ENCODE measurements at places on chromosomes 2 and 18.

GRCh38 chr18:74709452-74709851 is 111.8 kb downstream of the ZNF407 start:
- no peak for DNase-seq

DNA sequence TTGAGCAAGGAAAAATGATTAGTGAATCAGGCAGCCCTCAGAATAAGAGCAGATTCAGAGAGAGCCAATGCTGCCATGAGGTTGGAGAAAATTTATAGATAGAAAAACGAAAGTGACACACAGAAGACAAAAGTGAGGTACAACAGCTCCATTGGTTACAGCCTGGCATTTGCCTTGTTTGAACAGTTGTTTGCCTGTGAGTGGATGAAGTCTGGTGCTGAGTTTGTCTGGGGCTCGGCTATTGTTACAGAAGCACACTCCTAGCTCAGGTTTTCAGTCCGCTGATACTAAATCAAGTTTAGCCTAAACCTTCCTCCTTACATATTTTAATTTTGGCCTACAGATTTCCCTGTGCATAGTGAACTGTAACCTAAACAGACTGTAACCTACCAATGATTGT is 387.8 kb upstream of the RAB12 start:
- no peak for DNase-seq

DNA sequence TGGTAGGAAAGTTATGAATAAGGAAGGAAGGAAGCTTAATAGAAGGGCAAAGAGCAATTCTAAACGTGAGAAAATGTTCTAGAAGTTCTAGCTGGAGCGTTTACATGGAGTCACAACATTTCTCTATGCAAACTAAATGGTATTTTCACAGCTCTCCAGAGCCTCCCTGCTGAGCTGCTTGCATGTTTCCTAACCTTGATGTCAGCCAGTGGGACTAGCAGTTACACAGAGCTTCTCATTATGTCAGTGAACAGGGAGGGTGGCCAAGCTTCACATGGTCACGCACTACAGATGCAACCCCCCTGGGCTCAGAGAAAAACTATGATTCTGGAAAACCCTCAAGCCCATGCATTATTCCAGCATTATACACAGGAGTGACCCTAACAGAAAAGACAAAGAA is 153.4 kb upstream of the CCDC150 start:
- no peak for DNase-seq

DNA sequence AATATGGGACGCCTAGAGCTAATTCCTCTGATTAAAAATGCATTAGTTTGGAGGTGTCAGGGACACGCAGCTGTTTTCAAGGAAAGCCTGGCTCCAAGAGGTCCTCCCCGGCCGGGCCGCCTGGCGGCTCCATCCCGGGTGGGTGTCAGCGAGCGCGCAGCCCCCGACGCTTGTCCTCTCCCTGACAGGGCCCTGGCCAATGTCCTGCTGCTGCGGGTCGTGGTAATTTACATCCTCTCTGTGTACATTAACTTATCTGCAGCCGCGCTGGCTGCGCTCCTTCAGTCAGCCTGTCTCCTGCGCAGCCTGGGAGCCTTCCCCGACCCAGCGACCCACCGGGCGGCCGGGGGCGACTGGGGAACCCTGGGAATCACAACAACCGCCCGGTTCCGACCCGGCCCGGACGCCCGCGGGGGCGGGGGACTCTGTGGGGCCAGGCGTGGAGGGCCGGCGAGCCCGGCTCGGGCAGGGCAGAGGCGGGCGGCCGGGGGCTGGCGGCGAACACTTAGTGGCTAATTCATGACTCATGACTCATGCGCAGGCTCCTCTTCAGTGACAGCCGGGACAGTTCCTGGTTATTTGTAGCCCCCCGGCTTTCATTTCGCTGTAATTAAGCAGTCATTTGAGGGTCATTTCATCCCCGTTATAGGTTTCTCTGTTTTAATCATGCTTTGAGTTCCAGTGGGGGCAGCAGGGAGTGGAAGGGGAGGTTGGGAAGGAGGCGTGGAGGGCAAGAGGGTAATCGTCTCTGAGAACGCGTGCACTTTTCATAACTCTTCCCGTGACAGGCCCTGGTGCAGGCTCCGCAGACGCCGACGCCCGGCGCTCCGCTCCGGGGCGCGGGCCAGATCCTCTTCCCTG is 141.9 kb upstream of the CTAGE1 start:
- DNase-seq, result no peak

DNA sequence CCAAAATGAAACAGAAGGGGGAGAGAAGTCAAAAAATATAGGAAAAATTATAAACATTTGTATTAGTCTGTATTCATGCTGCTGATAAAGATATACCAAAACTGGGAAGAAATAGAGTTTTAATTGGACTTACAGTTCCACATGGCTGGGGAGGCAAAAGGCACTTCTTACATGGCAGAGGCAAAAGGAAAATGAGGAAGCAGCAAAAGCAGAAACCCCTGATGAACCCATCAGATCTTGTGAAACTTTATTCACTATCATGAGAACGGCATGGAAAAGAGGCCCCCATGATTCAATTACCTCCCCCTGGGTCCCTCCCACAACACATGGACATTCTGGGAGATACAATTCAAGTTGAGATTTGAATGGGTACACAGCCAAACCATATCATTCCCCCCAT is 79.1 kb downstream of the ZRANB3 start:
- DNase-seq, result no peak

DNA sequence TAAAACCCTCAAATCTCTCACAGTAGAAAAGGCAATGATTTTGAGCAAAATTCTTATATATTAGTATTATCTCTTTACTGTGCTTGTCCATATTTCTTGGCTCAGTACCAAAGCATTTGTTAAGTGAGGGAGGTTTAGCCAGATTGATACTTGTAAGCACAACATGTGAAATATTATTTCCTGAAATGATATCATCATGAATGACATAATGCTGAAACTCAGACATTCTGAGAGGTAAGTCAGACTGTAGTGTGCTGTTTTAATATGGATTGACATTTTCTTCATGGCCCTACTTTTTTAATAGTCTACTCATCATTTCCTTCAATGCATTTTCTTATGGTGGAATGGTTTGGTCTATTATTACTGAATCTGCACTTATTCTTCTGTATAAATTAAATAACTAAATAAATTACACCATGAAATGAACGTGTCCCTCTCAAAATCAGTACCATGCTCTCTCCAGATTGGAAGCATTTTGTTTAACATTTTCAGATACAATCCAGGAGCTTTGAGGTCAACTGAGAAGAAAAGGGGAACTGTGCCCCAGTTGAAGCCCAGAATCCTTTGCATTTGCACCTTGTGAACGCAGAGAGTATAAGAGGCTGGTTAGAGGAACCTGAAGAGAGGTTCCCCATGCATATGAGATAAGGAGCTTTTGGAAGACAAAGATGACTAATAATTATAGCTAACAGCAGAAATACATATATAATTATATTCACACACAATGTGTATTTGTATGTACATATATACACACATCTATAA is 50.1 kb upstream of the CRACDL start:
- no peak for DNase-seq

GRCh38 chr2:28606986-28607441 is 111.2 kb downstream of the PLB1 start:
- no peak for DNase-seq

DNA sequence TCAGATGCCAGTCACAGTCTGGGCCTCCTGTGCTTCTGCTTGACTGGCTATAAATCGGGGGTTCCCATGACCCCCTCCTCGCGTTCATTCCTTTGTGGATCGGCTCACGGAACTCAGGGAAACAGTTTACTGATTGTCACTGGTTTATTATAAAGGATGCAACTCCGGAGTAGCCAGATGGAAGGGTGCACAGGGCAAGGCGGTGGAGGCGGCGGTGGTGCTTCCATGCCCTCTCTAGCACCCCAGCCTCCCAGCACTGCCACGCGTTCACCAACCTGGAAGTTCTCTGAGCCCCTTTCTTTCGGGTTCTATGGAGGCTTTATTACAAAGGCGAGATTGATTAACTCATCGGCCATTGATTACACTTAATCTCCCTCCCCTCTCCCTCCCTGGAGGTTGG is 15.6 kb downstream of the LPIN1 start:
- no peak for DNase-seq

DNA sequence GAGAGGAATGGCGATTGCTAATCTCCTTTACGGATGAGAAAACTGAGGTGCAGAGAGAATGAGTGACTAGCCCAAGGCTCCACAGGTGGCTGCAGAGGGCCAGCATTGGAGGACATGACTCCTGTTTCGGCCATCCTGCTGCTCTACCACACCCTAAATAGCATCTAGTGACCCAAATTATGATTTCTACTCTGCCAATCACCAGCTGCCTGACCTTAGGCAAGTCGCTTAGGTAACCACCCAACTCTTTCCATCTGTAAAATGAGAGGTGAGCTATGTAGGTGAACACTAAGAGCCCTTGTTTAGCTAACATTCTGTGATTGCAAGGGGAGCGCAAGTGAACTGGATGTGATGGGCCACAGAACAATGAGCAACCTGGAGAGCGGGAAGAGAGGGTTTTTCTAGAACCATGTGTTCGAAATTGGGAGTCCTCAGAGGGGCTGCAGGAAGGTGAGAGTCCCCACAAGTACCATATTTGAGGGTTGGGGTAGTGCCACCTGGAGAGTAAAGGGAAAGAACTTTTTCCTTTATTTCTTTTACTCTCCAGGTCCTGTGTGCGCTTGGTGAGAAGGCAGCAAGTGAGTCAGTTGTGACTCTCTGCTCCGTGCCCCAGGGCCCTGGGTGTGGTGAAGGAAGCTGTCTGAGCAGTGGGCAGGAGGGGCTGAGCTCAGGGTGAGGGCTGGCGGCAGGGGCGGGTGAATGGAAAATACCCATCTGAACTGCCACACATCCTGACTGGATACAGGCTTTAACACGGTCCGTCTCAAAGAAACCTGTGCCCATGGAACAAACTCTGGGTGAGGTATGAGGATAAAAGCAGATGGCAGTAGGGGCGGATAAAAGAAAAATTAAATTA is 2.4 kb downstream of the CYP27C1 start:
- DNase-seq, result no peak

GRCh38 chr2:118730405-118730804 is 117.0 kb downstream of the EN1 start:
- no peak for DNase-seq

- no peak for DNase-seq
These were observed 158.9 kb upstream of the MEIS1 start for GRCh38 chr2:66275984-66276383.

DNA sequence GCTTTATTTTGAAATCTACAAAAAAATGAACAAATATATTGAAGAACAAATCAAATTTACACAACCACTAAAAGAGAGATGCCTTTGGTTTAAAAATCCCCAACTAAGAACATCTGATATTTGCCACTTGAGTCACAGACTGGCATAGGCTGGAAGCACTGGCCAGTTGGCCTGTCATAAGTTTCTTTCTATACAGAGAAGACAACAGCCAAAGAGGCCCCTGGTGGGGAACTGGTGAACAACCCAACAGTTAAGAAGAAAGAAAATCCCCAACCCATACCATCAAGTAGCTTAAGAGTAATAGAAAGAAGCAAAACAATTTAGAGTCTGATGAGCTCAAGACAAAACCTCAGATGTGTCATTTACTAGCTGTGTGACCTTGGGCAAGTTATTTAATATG is 45.5 kb downstream of the OSR1 start:
- no peak for DNase-seq

- no peak for DNase-seq
These were observed 14.9 kb downstream of the RBMS1 start for GRCh38 chr2:160478660-160479059.

DNA sequence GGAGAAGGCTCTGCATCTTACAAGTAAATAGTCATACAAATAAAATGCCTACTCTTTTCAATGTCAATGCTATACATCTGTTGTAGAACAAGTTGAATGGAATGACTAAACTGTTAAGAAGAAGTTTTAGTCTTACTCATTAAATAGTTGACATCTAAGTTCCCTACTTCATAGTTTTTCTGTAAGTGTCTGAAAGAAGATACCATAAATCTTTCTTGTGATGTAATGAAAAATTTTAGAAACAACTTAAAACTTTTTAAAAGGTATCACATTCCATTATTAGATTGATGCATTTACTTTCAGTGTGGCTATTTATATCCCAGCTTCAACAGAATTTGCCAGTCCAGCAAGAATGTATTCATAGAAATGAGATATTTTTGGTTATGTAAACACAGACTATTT is 185.2 kb upstream of the EPC2 start:
- no peak for DNase-seq

DNA sequence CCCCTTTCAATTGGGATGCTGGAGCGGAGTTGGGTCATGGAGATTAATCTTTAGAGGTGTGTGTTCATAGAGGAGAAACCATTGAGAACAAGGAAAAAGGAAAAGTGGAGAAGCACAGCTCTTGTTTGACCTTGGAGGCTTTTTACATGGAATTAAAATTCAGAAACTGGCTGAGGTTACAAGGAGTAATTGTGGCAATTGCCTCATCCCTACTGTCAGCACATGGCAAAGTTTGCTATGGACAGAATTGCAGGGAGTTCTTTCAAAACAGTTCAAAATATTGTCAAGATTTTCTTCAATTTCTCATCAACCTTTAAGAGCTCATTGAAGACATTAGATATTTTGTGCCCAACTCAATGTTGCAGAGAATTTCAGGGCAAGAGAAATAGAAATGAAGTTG is 232.7 kb downstream of the SLC8A1 start:
- DNase-seq, result no peak

- DNase-seq, result no peak
These were observed 119.8 kb downstream of the AGAP1 start for GRCh38 chr2:235613649-235614048.

DNA sequence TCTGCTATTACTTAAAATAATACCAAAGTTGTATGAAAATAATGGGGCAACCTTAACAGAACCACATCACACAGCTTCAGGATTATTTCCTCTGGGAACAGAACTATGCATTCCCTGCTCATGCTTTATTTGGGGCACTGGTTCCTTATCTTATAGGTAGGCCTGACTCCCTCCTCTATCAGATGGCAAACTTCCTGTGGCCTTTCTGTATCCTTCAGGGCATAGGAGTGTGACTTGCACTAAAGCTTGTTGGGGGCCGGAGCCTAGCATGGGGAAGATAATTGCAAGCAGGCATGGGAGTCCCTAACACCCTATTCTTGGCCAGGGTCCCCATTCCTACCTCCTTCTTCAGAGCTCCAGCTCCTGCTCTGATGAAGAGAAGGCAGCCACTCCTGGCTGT is 167.2 kb upstream of the SERTAD2 start:
- DNase-seq, result no peak

DNA sequence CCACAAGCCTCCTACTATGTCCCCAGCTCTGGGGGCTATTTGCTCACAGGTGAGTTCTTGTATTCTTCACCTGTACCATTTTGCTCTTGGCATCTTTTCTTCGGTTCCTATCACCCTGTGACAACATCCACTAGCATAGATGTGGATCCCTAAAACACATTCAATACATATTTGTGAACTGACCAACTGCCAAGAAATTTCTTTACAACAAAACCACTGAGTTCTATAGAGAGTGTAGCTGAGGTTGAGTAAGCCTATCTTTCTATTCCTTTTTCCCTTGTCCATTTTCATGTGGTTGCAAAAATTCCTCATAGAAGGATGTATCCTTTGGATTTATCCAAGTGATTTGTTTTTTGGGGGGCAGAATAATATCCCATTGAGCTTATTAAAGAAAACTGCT is 192.7 kb upstream of the ITGA4 start:
- DNase-seq, result no peak

- DNase-seq, result no peak
These were observed 185.5 kb downstream of the SEPTIN10 start for GRCh38 chr2:109428281-109428680.

All from activated CD4-positive, alpha-beta T cell treated with anti-CD3 and anti-CD28 coated beads for 1 hour (primary cell).